EH (cell line): ENCODE measurements at places on chromosomes 13 and 19.

- peak; percentile 25 for DNase-seq
Measured at GRCh38 chr13:28357911-28358433, 137.0 kb downstream of the FLT1 start.

GRCh38 chr13:46949211-46949610 lies 52.4 kb upstream of the HTR2A start:
- DNase-seq, result no peak

GRCh38 chr13:20156702-20157101 lies 4.2 kb downstream of the GJA3 start:
- DNase-seq, result no peak

GRCh38 chr19:41449865-41450178 lies 6.9 kb downstream of the ERICH4 start:
- DNase-seq, result no peak

- no peak for DNase-seq
Measured at GRCh38 chr13:99969919-99970650, 1.5 kb downstream of the ZIC5 start.

DNA sequence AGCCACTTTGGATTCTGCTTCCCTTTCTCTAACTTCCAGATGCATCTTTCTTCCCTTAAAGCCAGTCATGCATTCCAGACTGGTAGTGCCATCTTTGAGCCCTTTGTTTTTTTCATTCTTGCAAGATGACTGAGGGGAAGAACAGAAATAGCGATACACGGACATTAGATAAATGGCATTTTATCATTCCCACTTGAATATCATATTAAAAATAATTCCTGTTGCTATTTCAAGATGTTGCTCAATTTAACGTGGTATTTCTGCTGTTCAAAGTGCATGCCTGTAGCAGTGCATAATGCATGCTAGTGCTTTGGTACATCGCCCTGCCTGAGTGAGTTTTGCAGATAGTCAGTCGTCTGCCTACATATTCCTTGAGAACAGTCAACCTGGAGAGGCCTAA lies 140.6 kb upstream of the FRY start:
- peak; percentile 39 for DNase-seq

- no peak for DNase-seq
Measured at GRCh38 chr13:99258946-99259345, 767 bp upstream of the GPR18 start.

GRCh38 chr19:13226983-13227382 lies 76.8 kb downstream of the IER2 start:
- no peak for DNase-seq

GRCh38 chr13:41809962-41810361 lies 150.9 kb downstream of the VWA8 start:
- no peak for DNase-seq

- DNase-seq, result no peak
Measured at GRCh38 chr19:14039181-14039580, 7.6 kb downstream of the IL27RA start.

DNA sequence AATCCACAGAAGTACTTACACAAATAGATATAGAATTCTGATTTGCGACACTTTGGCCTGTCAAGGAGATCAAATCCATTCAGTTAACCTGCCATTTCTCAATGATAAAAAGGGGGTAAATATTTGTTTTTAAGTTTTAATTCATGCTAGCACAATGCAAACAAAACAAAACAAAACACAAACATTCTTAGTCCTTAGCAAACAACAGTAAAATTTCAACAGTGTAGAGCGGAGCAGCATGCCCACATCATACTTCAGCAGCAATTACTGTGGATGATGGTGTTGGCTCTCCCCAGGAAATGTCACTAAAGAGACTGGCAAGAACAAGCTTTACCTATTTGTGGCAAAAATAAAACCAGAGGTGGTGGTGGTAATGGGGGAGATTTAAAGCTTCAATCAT lies 625.2 kb upstream of the PCDH20 start:
- no peak for DNase-seq

DNA sequence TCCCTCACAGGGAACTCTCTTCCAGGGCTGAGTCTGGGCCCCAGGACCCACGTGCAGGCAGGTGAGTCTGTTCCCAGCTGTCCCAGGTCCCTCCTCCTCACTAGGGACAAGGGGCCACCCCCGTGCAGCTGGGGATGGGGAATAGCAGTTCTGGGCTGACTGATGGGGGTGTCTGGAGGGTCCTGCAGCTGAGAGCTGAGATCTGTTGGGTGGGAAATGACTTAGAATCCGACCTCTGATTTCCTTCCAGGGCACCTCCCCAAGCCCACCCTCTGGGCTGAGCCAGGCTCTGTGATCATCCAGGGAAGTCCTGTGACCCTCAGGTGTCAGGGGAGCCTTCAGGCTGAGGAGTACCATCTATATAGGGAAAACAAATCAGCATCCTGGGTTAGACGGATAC lies 461 bp downstream of the LILRA2 start:
- no peak for DNase-seq

DNA sequence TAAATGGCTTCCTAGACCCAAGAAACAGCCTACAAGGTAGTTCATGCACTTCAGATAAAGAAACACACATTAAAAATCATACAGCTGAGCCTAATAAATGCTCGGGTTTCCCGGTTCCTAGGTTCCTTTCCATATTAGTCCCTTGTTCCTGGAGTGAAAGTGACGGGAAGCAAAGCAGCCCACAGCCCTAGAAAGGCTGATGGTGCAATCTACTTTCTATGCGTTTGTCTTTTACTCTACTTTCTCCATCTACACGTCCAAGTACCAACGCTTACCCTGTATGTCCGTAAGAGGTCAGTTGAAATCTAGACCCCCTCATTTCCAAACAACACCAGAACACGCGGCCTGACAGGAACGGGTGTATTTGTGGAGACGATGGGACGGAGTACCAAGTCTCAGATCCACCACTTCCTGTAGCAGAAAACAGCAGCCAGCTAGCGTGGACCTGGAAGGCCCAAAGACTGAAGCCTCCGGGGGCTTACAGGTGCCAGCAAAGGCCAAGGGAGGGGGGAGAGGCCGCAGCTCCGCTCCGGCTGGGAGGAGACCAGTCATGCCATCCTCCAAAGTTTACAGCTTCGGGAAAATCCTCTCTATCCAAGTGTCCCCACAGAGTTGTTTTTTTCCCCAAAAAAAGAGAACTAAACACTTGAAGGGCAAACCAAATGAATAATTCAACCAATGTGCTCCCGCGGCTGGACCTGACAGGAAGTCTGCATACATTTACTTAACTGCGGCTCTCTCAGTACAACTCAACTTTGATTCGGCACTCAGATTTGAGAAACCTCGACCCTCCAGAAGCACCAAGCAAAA lies 34.1 kb downstream of the STK24 start:
- DNase-seq, result peak; percentile 50

DNA sequence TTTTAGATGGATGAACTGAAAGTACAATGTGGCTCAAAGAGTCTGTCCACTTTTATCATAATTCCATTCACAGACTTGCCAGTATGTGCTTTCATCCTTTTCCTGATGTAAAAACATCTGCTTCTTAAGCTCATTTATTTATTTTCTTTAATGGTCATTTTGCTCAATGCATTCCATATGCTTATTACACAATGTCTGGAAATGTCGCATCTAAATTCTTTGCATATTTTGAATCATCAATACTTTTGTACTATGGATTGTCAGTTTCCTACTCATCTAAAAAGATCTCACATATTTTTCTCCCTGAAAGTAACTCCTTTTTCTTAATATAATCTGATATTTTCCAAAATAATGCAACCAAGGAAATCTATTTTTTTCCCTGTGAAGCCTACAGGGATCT lies 1315.8 kb downstream of the EFNB2 start:
- DNase-seq, result peak; percentile 52

DNA sequence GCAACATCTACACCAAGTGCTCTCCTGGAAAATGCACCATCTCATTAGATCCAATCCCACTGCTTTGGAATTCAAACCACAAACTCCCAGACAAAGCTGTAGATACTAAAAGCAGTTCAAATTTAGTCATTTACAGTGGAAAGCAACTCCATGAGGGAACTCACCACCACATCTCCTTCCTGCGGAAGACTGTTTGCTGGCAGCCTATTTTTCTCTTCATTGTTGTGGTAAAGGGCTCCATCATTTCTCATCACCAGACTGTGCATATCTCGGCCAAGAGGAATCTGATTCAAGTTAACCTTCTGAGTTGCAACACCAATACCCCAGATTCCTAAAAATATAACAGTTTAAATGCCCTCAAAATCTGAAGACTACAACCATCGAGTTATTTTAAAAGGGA lies 8.4 kb downstream of the SPRYD7 start:
- peak; percentile 93 for DNase-seq

- DNase-seq, result peak; percentile 53
Measured at GRCh38 chr19:33434886-33435705, 61.6 kb downstream of the CEBPG start.

- no peak for DNase-seq
Measured at GRCh38 chr19:37920591-37921450, 13.8 kb downstream of the SIPA1L3 start.

GRCh38 chr13:59398127-59398526 lies 765.6 kb downstream of the DIAPH3 start:
- peak; percentile 14 for DNase-seq

- DNase-seq, result no peak
Measured at GRCh38 chr19:47444388-47444821, 25.1 kb upstream of the MEIS3 start.

GRCh38 chr13:21234526-21234925 lies 58.1 kb downstream of the MRPL57 start:
- DNase-seq, result peak; percentile 69

DNA sequence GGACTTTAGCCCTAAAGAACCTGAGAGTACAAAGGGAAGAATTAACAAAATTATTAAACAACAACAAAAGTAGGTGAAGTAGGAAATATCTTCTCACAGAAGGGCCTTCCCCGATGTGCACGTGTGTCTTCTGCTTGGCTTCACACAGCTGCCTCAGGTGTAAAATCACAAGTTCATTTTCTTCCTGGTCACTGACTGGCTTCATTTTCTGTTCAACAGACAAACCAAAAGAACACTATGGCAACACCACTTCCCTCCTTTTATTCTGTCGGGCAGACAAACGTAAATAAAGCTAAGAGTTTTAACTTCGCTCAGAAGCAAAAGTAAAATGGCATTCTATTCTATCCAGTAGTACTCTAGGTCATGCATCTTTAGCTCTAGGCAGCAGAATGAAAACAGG lies 140.9 kb downstream of the TBC1D4 start:
- no peak for DNase-seq

DNA sequence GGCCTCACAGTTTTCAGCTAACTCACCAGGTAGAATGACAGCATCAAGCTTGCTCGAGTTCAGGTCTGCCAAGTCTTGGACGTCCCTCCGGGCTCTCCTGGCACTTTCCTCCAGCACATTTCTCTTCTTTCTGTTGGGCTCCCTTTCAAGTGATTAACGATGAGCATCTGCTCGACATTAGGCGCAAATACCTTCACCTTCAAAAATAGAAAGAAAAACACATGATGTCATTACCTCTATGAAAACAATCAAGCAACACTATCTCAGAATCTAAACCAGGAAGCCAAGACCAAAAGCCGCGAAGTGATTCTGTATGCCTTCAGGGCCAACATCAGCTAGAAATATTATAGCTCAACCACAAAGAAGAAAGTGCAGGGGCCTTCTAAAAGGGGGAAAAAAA lies 15.4 kb upstream of the CLN5 start:
- DNase-seq, result peak; percentile 79

GRCh38 chr19:2820112-2820702 lies 539 bp downstream of the ZNF554 start:
- peak; percentile 24 for DNase-seq

- peak; percentile 68 for DNase-seq
Measured at GRCh38 chr19:39328046-39328705, 7.5 kb upstream of the LRFN1 start.
